ENCODE measurements at places on chromosomes 4 and X.

- DNase-seq = peak; percentile 4
Measured at GRCh38 chrX:138127314-138127713, 561.4 kb downstream of the ZIC3 start.

GRCh38 chr4:56424697-56425514 lies 10.5 kb downstream of the PPAT start:
- DNase-seq = peak; percentile 46

- DNase-seq = no peak
Measured at GRCh38 chrX:23292988-23293651, 41.5 kb upstream of the PTCHD1 start.

DNA sequence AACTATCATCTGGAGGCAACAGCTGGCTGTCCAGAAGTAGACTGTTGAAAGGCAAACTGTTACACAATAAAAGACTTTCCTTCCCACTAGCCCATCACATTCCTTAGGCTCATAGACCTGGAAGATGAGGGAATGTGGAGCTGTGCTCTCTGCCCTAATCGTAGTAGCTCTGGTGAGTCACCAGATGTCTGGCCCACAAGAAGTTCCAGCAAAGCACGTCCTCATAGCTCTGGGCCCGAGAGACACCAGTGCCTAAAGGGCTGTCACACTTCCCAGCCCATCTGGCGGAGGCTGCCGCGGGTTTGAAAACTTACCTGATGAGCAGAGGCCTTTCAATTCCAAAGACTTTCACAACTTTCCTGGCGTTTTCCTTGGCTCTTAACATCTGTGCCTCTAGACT lies 81.7 kb upstream of the STOX2 start:
- peak; percentile 62 for DNase-seq

DNA sequence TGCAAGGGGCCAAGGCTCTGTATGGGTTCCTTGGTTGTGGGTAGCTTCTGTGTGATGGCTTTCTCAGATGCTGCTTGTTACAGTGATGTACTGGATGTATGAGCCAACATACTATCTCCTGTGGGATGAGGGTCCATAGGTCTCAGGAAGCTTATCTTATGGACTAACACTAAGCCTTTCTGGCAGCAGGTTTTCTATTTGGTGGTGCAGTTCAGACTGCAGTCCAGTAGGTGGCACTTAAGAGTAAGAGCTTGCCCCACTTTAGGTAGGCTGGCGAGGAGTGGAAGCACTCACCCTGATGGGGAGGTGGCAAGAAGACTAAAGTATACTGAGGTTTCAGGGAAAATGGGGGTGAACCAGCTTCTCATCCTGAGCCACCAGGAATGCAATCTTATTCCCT lies 306.7 kb upstream of the MAOA start:
- DNase-seq = peak; percentile 27

- peak; percentile 42 for DNase-seq
Measured at GRCh38 chr4:176404621-176405020, 84.9 kb downstream of the SPCS3 start.

DNA sequence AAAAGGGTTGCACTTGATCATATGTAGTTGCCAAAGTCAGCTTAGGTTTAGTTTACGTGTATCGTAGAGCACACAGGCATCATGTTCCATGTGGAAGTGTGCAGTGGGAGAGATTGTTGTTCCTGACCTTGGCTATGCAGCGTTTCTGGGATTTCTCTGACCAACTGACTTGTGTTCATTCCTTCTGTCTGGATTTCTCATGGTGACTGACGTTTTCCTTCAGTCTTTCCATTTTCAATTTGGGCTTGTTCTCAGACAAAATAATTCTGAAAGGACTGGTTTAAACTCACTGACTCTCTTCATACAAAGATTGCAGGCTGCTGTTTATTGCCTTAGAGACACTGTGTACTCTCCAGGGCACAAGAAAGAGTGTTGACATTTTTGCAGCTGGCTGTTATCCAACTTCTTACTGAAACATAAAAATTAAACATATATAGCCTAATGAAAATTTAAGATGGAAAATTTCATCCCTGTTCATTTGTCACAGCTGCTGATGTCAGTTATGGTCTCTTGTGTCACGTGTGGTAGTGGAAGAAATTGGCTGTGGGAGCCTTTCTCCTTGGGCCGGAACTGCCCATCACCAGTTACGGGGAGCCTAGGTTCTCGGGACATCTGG lies 95.4 kb downstream of the TNIP2 start:
- no peak for DNase-seq

- DNase-seq = no peak
Measured at GRCh38 chrX:54920610-54921426, at the start of gene TRO. Gene TRO (plus strand): TSS chrX:54920824. CDS start chrX:54922247, 1,423 bp downstream.

GRCh38 chr4:152009983-152010709 lies 249.3 kb upstream of the GATB start:
- no peak for DNase-seq

DNA sequence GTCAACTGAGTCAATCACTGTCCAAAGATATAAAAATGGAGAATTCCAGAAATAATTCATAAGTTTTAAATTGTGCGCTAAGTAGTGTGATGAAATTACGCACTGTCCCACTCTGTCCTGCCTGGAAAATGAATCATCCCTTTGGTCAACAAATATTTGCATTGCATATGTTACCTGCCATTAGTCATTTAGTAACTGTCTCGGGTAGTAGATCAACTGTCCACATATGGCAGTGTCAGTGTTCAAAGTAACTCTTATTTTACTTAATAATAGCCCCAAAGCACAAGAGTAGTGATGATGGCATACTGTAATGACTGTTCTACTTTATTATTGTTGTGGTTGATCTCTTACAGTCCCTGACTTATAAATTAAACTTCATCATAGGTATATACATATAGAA lies 3.4 kb downstream of the YTHDC1 start:
- DNase-seq = no peak

GRCh38 chr4:3114377-3114776 lies 39.9 kb downstream of the HTT start:
- DNase-seq = no peak

GRCh38 chr4:7552466-7552865 lies 117.7 kb upstream of the PSAPL1 start:
- no peak for DNase-seq

- DNase-seq = no peak
Measured at GRCh38 chr4:81550388-81550859, 78.7 kb upstream of the RASGEF1B start.

- peak; percentile 18 for DNase-seq
Measured at GRCh38 chr4:103098756-103099440, 736 bp downstream of the BDH2 start.

GRCh38 chrX:134542485-134542884 lies 82.5 kb downstream of the HPRT1 start:
- peak; percentile 19 for DNase-seq

DNA sequence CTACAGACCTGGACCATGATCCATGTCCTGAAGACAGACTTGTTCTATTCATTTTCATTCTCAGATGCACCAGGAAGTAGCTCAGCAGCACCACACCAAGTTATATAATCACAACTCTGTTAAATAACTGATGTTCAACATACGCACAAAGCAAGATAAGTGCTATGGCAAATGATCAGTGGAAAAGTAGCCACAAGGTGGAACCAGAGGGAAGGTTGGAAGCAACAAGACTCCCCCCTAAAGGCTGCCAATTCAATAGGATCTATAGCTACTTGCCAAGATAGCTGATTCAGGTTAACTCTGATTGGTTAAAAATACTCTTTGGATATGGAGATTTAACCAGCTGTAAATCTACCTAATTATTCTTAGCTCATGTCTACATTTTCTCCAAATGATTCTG lies 23.7 kb upstream of the FAM47B start:
- peak; percentile 39 for DNase-seq

- peak; percentile 82 for DNase-seq
Measured at GRCh38 chr4:1644891-1645657, 39.0 kb downstream of the FAM53A start.

- peak; percentile 11 for DNase-seq
Measured at GRCh38 chr4:152516156-152516555, 19.7 kb downstream of the FBXW7 start.

DNA sequence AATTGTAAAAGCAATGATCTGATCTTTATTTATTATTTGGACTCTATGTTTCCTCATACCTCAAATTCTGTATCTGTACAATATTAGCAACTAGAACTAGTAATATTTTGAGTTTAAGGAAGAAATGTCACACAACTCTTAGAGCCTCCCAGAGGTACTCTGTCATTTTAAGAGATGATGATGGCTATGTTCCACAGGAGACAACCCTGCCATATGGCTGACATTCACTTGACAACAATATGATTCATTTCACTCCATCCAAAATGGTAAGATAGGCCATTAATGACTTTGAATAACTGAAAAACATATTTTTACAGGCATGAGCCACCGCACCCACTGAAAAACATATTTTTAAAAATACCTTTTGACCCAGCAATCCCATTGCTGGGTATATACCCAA lies 190.3 kb downstream of the MAML3 start:
- DNase-seq = no peak

All from AG08395 (cell line).